ENCODE measurements at places on chromosomes 5 and 9. TPM values are rescaled to one million over a fixed set of nuclear protein-coding genes. Genes with fewer than 3 reads are reported as not detected.

Gene CXCL14
- polyA plus RNA-seq = 1.1 TPM

Gene RNF183
- polyA plus RNA-seq = not detected

Gene CDH6
- 2.1 TPM for polyA plus RNA-seq

Gene C1QTNF3
- polyA plus RNA-seq = 33.1 TPM

Gene PCDHGB5
- polyA plus RNA-seq = 0.54 TPM

Gene PCDHB11
- 3.7 TPM for polyA plus RNA-seq

Gene UAP1L1
- 0.36 TPM for polyA plus RNA-seq

Gene HMCN2
- 0.18 TPM for polyA plus RNA-seq

Gene LMNB1
- 91.0 TPM for polyA plus RNA-seq

Gene CDX1
- not detected for polyA plus RNA-seq

Gene ZNF189
- 28.0 TPM for polyA plus RNA-seq

Gene TEX48
- not detected for polyA plus RNA-seq

Gene VCAN
- polyA plus RNA-seq = 1,274 TPM

Gene MUSK
- not detected for polyA plus RNA-seq

Gene GFPT2
- 7.4 TPM for polyA plus RNA-seq

Gene PCDHB10
- polyA plus RNA-seq = 8.7 TPM

Gene DIPK1B
- 78.7 TPM for polyA plus RNA-seq

Gene TICAM2
- not detected for polyA plus RNA-seq

Gene HAVCR1
- not detected for polyA plus RNA-seq

Gene ANKRD34B
- polyA plus RNA-seq = 0.08 TPM

Gene TMEM174
- polyA plus RNA-seq = not detected

Gene PCDHGB2
- polyA plus RNA-seq = 0.30 TPM

Gene ADAM19
- polyA plus RNA-seq = 9.9 TPM

Gene GPR150
- not detected for polyA plus RNA-seq

Gene SPINK13
- not detected for polyA plus RNA-seq

Gene GRM6
- not detected for polyA plus RNA-seq

Gene AKNA
- polyA plus RNA-seq = 1.2 TPM

Gene DNAH5
- 12.8 TPM for polyA plus RNA-seq

Gene HAVCR2
- polyA plus RNA-seq = 1.1 TPM

Gene C7
- 0.78 TPM for polyA plus RNA-seq

Gene CDKN2B-AS1
- not detected for polyA plus RNA-seq

Gene PCDHGC3
- 2.1 TPM for polyA plus RNA-seq

Gene GABRA1
- polyA plus RNA-seq = 50.6 TPM

Gene MSMP
- not detected for polyA plus RNA-seq

Gene PCDHB9
- polyA plus RNA-seq = 4.9 TPM

Gene SHC3
- 22.9 TPM for polyA plus RNA-seq

Gene LHX2
- polyA plus RNA-seq = 2.6 TPM

Gene TRIM7
- 2.1 TPM for polyA plus RNA-seq

Gene HACD4
- not detected for polyA plus RNA-seq
